ENCODE measurements at places on chromosomes 1 and 21. TPM values are rescaled to one million over a fixed set of nuclear protein-coding genes. Genes with fewer than 3 reads are reported as not detected.

The ARHGEF10L gene
- total RNA-seq = 27.8 TPM

- DNase-seq = no peak
Observed at GRCh38 chr21:29302359-29302875, 3.7 kb downstream of the BACH1 start.

The SLAMF9 gene
- total RNA-seq = not detected

The FALEC gene
- total RNA-seq = not detected

- no peak for DNase-seq
Observed at GRCh38 chr1:183385340-183386144, 32.6 kb downstream of the NMNAT2 start.

Data from epithelial cell of proximal tubule (primary cell).